Ascending aorta (tissue), 2 donors: ENCODE measurements at places on chromosomes 5 and 9.

- no peak for DNase-seq
Measured at GRCh38 chr5:165397516-165397915, 1892.1 kb downstream of the MAT2B start.

GRCh38 chr5:122078116-122079110 lies at the start of gene LOX:
Gene LOX (minus strand): TSS chr5:122078259. CDS start chr5:122077985, 274 bp downstream.
- DNase-seq, result peak; percentile 94

GRCh38 chr9:100445903-100446549 lies 19.1 kb downstream of the MSANTD3 start:
- no peak for DNase-seq

GRCh38 chr5:153624451-153624765 lies 133.9 kb downstream of the GRIA1 start:
- DNase-seq, result no peak

GRCh38 chr5:153490118-153491037 lies at the start of gene GRIA1:
Gene GRIA1 (plus strand): TSS chr5:153490670.
- no peak for DNase-seq

DNA sequence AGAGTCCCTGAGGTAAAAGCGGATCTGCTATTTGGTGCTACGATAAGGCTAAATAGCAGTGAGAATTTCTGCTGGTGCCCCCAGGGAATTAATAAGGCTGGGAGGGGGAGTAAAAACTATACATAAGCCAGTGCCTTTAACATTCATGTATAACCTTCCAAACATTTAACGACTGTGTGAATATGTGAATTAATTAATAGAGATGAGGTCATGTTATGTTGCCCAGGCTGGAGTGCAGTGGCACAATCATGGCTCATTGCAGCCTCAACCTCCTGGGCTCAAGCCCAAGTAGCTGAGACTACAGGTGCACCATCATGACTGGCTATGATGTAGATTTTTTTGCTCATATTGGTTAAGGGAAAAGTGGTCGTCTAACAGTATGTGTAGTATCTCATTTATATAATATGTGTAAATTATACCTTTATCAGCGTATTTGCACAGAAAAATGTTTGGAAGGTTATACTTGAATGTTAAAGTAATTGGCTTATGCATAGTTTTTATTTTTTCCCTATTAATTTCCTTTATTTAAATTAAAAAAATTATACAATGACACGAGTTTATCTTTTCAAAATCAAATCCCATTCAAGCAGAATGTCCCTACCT lies 64.6 kb downstream of the EHMT1 start:
- DNase-seq, result no peak

- no peak for DNase-seq
Measured at GRCh38 chr5:68817632-68818031, 276.2 kb upstream of the SLC30A5 start.

DNA sequence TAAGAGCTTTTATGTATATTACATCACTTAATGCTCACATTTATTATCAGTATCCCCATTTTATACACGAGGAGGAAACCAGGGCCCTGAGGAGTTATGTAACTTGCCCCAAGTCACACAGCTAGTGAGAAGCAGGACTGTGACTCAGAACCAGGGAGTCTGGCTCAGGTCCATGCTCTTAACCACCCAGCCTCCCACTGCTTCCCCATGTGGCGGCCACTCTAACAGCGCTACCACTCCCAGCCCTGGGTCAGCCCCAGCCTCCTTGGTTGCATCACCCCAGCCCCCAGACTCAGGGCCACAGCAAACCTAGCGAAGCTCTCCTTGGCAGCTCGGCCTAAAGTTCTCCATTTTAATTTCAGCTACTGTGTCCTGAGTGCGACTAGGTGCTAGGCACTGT lies 159.1 kb downstream of the PAX5 start:
- no peak for DNase-seq

- no peak for DNase-seq
Measured at GRCh38 chr5:33309536-33310345, 131.0 kb upstream of the TARS1 start.
